ENCODE measurements at places on chromosomes 4 and X.

GRCh38 chr4:168685136-168685809 lies 188.4 kb downstream of the PALLD start:
- no peaks in the 10 kb centered on the region for H3K36me3 ChIP-seq
- DNase-seq: no peak
- H3K4me1 ChIP-seq: no peaks in the 10 kb centered on the region
- peaks cover 3% of the 10 kb centered on the region for H3K27me3 ChIP-seq
- H3K4me3 ChIP-seq: no peak overlapping the region

DNA sequence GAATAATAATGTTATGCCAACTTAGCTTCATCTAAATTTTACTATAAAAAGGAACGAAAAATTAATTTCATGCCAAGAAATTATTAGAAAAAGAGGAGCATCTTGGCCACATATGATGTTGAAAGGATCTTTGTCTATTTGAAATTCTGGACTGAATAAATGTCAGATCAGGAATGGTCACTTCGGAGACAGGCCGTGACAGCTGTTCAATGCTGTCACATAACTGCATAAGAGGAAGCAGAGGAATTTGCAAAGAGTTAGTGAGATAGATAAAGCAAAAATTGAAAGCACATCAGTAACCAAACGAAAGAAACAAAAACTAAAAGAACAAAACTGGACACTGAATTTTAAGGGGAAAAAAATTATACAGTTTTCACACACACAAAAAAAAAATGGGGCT lies 100.9 kb downstream of the GASK1B start:
- no peaks in the 10 kb centered on the region for H3K4me1 ChIP-seq
- no peaks in the 10 kb centered on the region for H3K36me3 ChIP-seq
- no peak overlapping the region for H3K27ac ChIP-seq
- DNase-seq: no peak
- no peak overlapping the region for H3K4me3 ChIP-seq
- no peaks in the 10 kb centered on the region for H3K27me3 ChIP-seq

DNA sequence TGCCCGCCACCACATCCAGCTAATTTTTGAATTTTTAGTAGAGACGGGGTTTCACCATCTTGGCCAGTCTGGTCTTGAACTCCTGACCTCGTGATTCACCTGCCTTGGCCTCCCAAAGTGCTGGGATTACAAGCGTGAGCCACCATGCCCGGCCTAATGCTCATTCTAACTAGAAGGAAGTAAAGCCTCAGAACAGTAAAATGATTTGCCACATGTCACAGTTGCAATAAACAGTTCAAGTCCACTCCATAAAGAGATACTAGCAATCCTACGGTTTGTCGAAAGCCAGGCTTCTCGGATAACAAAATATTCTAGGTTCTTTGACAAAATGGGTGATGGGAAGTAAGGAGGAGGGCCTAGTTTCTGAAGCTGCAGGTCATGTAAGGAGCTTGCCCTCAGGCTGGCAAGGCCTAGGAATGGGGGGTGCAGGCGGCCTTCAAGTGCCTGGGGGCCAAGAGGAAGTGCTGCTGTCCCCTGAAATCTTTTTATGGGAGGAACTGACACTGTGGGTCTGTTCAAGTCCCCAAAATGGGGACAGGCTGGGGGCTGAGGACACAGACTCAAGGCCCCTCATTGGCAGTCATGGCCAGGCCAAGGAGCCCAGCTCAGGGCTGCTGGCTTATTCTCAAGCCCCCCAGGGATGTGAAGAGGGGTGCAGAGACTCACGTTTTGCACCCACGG lies 31.8 kb upstream of the ACSL1 start:
- peaks cover 21% of the 10 kb centered on the region for H3K4me1 ChIP-seq
- H3K27ac ChIP-seq: no peak overlapping the region
- H3K36me3 ChIP-seq: no peaks in the 10 kb centered on the region
- peaks cover 25% of the 10 kb centered on the region for H3K27me3 ChIP-seq

DNA sequence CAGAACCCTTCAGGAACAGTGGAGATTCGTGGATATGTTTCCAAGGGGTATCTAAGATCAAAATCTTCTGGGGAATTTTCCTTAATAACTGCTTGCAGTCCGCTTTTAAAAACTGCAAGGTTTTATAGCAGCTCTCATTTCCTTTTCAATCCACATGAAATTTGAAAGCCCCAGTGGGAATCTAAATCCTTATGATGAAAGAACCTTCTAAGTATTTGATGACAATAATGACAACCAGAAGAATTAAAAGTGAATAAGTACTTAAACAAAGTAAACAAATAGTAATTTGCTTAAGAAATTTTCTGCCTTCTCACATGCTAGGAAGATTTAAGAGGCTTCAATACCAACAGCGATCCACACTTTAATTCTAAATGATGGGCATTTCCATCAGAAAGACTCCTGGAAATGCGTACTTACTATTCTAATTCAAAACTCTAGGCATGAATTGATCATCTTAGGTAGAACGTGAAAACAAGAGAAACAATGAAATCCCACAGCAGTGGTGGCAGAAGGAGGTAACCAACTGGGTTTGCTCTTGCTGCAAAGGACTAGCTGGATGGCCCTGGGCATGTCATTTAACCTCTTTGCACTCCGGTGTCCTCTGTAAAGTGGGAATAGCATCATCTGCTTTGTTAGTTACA lies 37.6 kb upstream of the S100G start:
- H3K36me3 ChIP-seq: peaks cover 13% of the 10 kb centered on the region
- no peak overlapping the region for H3K27ac ChIP-seq
- H3K4me1 ChIP-seq: no peaks in the 10 kb centered on the region
- no peak overlapping the region for H3K4me3 ChIP-seq
